ENCODE measurements at places on chromosomes 12 and 14.
A peak's percentile ranks its signal among the peaks of the same experiment; 100 is the strongest.

DNA sequence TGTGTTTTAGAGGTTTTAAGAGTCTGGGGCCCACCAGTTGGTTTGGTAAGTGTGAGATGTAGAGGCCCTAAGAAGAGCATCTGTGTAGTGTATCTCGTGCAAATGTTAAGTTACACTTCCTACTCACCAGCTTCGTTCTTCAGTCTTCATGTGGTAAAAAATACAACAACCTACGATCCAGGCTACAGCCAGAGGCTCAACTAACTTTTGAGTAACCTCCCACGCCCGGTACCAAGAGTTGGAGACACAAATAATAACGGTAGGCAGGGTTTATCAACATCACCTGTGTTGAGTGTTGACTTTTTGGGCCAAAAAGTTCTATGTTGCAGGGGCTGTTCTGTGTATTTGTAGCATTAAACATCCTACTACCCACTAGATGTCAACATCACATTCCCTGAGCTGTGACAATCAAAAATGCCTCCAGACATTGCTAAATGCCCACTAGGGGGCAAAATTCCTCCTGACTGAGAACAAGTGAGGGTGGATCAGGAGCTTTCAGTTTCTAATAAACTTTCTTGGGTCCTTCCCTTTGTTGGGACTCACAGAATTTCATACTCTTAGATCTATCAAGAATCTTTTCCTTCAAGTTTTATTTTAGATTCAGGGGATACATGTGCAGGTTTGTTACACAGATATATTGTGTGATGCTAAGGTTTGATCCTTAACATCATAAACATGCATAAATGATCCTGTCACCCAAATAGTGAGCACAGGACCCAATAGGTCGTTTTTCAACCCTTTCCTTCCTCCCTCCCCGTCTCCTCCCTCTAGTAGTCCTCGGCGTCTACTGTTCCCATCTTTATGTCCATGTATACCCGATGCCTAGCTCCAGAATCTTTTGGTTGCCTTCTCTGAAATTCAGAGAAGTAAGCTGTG is 94.7 kb downstream of the SLC2A13 start:
- DNase-seq = no peak

- DNase-seq = no peak
These were observed 49.9 kb upstream of the FBXO21 start for GRCh38 chr12:117240081-117240755.

GRCh38 chr14:37709419-37710195 is 114.2 kb downstream of the TTC6 start:
- DNase-seq = no peak

GRCh38 chr14:95477411-95478269 is 38.8 kb downstream of the SYNE3 start:
- DNase-seq = no peak

- no peak for DNase-seq
These were observed 233.6 kb upstream of the RMST start for GRCh38 chr12:97229004-97229403.

GRCh38 chr14:61620130-61620946 is 75.0 kb upstream of the HIF1A start:
- no peak for DNase-seq

DNA sequence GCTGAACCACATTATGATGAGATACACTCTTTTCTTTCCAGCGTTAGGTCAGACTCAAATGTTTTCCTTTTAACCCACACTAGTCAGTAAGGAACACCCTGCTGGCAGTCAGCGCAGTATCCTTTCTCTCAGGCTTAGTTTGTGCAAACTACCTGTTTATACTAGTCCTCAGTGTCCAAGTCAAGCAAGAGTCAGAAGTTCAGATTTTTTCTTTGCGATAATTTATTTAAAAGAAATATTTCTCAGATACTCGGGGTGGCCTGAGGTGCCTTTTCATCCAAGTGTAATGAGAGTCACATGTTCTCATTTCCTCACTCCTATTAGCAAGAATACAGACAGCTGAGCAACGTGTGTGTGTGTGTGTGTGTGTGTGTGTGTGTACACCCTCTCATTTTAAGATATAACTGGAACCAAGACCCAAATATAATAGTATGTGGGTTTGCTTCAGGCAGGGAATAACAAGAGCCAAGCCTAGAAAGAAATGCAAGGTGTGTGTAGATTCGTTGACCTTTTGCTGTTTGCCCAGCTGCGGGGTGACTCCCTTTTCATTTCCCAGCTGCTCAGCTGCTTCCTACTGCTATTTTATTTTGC is 182.7 kb downstream of the KICS2 start:
- DNase-seq = no peak

GRCh38 chr12:71438670-71439361 is 782 bp upstream of the LGR5 start:
- no peak for DNase-seq

DNA sequence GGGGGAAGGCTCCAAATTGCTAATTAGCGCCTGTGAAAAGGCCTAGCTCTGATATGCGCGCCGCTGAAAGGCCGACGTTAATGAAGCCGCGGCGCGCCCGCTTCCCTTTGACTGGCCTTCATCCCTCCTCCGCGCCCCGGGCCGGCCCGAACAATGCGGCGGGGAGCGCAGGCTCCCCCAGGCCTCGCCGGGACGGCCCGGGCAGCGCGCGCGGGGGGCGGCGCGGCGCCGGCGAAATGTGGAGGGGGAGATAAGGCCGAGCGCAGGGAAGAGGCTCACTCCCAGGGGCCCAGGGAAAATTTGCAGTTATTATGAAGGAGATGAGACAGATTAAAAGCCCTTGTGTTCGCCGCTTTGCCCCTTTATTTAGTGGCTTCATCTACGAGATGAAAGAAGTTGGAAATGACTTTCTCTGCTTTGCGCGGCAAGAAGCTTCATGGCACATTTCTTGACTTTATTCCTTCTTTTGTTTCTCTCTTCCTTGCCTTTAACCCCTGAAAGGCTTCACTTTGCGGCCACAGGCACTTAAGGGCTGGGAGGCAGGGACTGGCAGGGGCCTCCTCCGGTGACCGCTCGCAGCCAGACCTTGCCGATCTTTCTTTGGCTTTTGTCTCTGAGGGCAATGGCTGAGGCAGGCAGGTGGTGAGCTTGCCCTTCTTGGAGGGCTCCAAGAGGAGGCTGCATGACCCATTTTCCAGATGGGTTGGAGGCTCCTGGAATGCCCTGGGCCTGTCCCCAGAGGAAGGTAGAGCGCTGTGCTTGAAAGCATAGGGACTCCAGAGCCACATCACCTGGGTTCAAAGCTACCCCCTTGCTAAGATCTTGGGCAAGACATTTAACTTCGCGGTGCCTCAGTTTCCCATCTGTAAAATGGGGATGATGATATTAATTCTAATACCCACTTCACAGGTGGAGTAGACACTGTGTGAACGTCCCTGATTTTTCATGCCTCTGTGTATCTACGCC is 12.7 kb upstream of the GPATCH2L start:
- DNase-seq = no peak

- no peak for DNase-seq
These were observed 16.5 kb upstream of the GABARAPL1 start for GRCh38 chr12:10196210-10196609.

DNA sequence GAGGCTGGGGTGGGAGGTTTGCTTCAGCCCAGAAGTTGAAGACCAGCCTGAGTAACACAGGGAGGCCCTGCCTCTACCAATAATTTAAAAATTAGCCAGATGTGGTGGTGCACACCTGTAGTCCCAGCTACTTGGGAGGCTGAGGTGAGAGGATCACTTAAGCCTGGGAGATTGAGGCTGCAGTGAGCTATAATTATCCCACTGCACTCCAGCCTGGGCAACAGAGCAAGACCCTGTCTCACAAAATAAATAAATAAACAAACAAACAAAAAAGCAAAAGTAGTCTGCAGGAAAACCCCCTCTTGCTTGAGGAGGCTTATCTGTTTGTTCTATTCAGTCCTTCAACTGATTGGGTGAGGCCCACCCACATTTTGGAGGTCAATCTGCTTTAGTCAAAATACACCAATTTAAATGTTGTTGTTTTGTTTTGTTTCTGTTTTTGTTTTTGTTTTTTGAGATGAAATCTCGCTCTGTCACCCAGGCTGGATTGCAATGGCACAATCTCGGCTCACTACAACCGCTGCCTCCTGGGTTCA is 24.9 kb upstream of the TXNRD1 start:
- DNase-seq = no peak

GRCh38 chr12:83317595-83317994 is 630.9 kb downstream of the TMTC2 start:
- no peak for DNase-seq

DNA sequence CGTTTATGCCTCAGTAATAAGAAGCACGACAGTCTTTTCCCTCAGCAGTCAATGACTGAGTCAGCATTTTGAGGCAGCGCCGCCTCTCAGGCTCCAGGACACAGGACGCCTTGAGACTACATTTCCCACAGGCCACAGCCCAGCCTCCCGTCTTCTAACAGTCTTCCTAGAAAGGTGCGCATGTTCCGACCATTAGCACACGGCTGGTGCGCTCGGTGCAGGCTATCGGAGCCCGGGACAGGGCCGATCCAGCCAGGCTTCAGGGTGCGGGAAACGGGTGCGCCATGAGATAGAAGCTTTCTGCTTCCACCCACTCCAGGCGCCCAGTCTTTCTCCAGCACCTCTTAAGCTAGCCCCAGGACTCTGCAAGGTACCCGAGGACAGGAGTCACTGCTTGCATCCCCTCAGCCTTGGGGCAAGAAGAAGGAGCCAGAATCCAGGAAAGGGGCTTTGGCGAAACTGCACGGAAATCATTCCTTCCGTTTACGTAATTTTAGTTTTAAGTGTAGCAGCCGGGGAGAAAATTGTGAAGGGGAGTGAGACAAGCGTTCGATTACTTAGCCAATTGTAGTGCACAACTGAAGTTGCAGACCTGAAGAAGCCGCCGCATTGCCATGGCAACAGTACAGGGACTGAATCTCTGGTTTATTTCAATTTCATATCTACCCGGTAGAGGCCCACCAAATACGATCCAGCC is 54.0 kb downstream of the ZNF641 start:
- no peak for DNase-seq

DNA sequence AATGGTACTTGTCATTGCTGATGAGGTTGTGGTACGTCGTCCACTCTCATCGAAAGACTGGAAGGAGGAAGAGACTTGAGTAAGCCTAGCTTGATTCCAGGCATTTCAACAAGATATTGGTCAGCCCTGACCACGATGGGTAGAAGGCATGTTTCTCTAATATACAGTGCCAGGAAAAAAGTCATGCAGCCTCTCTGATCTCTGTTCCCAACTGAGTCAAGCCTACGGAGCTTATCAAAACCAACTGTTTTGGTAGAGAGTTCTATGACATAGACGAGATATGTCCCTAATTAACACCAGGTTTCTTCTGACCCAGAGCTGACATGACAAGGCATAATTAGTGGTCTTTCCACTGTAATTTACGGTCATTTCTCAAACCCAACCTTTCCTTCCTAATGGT is 58.5 kb downstream of the NIN start:
- no peak for DNase-seq

DNA sequence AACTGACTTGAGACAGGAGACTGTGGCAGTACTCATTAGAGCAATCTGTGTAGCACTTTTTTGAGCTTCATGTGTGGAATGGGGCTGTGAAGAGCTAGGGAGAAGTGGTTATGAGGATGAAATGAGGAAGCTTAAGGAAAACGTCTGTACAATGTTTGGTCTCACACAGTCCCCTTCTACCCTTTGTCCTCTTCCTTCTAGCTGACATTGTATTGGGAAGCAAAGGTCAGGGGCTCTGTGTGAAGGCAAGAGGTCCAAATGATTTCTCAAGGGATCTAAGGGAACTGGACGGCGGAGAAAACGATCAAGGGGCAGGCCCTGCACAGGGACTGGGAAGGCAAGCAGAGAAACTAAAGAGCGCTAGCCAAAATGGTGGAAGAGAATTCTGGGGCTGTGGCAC is 13.1 kb upstream of the CIPC start:
- DNase-seq = no peak

DNA sequence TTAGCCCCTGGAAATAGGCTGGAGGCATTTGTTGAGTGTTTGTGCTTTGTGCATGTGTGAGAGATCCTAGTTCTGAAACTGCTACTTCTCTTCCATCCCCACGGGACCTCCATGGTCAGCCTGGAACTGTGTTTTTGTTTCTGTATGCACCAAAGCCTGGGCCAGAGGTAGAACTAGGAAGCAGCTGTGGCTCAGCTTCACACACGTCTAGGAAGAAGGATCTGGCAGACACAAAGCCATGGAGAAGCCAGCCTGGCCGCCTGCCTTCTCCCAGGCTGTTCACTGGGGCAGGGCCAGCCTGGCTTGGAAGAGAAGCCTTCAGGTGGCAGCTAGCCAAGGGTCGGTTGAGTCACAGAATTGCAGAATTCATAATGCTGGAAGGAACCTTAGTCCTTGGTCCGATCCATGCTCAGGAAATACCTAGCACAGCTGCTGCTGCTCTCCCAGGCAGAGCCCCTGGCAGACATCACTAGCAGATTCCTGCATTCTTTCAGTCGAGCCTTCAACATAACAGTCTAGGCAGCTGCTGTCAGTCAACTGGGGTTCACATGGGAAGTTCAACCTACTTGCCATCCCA is 27.0 kb downstream of the RIN3 start:
- peak; percentile 23 for DNase-seq

DNA sequence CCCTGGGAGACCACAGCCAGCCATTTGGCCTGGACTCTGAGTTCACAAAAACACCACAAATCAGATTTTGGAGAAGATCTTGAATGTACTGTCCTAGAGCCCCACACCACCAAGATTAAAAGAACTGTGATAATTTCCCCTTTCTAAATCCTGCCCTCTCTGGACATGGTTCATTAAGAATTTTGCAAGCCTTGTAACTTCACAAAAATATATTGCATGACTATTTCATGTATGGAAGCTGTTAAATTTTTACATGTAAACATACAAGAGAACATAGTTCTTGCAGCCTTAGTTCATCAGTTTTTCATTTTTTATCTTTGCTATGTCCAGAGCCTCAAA is 97.0 kb downstream of the SCARB1 start:
- no peak for DNase-seq

DNA sequence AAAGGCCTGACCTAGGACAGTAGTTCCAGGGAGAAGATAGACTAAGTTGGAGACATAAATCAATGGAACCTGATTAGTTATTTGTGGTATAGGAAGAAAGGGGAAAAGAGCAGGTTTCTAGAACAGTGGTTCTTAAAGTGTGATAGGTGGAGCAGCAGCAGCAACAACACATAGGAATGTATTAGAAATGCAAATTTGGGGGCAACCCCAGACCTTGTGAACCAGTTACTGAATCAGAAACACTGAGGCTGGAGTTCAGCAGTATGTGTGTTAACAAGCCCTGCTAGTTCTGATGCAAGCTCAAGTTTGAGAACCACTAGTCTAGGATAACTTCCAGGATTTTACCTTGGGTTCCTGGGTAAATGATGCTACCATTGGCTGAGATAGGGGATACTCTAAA is 308.7 kb downstream of the EMP1 start:
- no peak for DNase-seq

DNA sequence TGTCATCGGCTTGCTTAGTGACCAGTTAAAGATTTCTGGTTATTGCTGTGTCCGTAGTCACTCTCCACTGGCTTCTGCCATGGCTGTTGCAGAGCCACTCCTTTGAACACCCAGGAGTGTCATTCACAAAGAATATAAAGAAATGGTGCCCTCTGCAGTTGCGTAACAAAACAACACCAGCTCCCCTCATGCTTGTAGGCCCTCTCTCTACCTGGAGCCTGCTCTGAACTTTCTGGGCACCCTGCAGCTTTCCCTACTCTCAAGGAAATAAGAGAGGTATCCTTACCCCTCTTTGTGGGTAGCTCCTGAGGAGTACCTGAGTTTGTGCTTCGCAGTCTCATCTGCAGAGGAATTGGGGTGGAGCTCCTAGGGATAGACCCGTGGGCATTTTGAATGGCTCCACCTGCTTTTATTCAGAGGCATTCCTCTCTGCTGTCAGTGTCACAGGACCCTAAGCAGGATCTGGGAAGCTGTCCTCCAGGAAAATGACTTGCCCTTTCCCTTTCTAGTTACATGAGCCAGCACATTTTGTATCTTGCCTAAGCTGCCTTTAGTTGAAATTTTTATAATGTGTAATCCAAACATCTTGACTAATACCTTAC is 97.2 kb upstream of the TMEM260 start:
- DNase-seq = no peak

GRCh38 chr12:116672010-116672409 is 65.9 kb downstream of the SPRING1 start:
- no peak for DNase-seq

Measured in esophagus squamous epithelium (tissue), 5 donors.